ENCODE measurements at places on chromosomes 1 and 21.
A peak's percentile ranks its signal among the peaks of the same experiment; 100 is the strongest.

DNA sequence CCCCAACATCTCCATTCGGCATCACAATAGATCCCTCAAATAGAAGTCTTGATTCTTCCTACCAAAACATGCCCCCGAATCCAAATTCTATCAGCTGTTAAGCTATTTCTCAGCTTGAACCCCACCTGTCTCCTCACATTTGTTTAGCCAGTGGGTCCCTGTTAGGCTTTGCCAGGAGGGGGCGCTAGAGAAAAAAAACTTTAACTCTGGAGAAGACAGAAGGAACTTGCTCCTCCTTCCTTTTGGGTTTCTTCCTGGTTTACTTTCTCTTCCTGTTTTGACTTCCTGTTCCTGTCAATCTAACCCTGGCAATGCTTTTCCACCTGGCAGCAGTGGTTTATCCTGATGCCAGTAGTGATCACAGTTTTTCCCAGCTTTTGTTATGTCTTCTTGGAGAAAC is 95.6 kb upstream of the KCNK1 start:
- peak; percentile 2 for DNase-seq

DNA sequence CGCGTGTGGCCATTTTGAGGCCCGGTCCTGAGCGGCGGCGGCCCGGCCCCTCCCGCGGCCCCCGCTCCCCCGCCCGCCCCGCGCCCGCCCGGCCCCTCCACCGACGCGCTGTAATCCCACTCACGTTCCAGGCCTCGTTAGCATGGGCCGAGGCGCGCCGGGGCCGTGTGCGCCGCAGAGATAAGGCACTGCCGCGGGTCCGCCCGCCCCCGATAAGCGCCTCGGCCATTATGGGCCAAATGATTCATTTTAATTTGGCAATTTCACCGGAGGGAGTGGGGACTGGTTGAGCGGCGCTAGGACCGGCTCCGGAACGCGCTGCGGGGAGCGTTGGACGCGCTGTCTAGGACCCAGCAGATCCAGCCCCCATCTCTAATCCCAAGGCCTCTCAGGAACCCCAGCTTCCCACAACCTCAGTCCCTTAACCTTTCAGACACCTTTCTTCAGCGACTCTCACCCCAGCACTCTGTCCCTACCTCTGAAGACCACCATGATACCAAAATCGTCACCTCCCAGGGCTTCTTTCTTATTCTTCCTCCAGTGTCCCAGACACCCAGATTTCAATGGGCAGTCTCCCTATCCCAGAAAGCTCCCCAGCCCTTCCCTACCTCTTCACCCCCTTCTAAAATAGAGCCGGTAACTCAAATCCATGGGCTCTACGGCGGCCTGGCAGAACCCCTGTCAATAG is at the start of gene TAL1:
TSS of gene TAL1 (minus strand) at position 39 of the 688 bp plus-strand sequence. CDS start 6,337 bp downstream, outside the sequence.
- no peak for DNase-seq

DNA sequence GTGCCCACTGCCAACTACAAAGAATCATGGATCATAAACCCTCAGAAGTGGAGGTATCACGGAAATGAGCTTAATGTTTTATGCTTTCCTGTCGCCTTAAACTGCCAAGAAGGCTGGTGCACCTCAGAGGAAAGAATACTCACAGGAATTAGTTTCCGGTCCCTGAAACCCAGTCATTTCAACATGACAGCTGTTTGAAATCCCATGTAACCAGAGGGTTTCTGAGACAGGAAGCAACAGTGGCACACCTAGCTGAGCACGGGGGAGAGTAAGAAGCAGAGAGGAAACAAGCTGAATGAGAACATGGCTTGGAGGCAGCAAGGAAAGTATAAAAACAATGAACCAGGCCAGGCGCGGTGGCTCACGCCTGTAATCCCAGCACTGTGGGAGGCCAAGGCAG is 3.9 kb downstream of the JAK1 start:
- DNase-seq = no peak

- DNase-seq = peak; percentile 55
Observed at GRCh38 chr21:34073749-34074282, 438 bp downstream of the MRPS6 start.

DNA sequence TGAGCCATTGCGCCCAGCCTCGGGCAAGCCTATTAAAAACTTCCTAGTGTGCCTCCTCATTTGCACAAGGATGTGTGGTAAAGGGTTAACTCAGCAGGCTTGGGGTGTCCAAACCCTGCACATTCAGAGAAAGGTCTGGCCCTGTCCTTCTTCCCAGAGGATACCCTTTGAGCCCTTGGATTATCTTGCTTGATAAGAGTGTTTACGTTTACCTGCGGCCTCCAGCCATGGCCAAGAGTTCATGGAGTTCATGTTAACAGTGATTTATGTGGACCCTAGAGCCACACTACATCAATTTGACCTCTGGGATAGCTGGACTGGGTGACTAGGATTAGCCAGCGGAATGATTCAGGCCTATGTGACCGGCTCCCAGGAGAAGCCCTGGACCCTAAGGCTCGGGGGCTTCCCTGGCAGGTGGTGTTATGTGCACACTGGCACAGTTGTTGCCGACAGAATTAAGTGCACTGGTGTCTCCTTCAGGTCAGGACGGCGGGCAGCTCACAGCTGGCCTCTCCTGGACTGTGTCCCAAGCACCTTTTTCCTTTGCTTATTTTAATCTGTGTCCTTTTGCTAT is 7.7 kb upstream of the TCP10L start:
- DNase-seq = no peak

GRCh38 chr21:25733859-25734653 is 648 bp downstream of the ATP5PF start:
- peak; percentile 43 for DNase-seq

DNA sequence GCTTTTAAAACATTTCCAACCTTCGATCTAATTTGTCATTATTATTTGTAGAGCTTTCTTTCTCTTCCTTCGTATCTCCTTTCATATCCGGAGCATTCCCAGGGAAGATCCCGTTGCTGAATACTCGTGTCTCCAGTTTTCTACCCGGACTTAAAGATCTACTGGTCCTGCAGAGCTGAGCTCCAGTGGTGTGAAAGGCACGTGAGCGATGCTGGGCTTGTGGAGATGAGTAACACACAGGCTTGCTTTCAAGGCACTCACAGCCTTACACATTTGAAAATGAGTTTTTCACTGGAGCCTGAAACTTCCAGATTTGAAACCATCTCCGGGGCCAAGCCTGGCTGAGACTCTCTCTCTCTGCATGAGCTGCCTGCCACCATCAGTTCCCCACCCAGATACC is 428.3 kb downstream of the KIF26B start:
- no peak for DNase-seq

DNA sequence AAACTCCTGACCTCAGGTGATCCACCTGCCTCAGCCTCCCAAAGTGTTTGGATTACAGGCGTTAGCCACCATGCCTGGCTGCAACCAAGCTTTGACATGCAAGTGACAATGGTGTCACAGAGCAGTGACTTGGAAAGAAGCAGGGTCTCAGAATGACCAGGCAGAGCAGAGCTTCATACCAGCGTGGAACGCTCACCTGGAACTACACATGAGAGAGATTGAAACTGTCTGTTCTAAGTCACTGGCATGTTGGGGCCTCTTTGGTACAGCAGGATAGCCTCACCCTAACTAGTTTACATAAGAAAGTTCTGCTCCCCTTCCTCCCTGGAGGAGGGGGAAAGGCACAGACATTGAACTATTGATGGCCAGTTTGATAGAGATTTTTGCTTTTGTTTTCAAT is 47.5 kb upstream of the ITPKB start:
- DNase-seq = no peak

GRCh38 chr1:30679201-30679975 is 44.0 kb downstream of the MATN1 start:
- DNase-seq = no peak

GRCh38 chr1:19844731-19845495 is 29.8 kb upstream of the RNF186 start:
- no peak for DNase-seq

DNA sequence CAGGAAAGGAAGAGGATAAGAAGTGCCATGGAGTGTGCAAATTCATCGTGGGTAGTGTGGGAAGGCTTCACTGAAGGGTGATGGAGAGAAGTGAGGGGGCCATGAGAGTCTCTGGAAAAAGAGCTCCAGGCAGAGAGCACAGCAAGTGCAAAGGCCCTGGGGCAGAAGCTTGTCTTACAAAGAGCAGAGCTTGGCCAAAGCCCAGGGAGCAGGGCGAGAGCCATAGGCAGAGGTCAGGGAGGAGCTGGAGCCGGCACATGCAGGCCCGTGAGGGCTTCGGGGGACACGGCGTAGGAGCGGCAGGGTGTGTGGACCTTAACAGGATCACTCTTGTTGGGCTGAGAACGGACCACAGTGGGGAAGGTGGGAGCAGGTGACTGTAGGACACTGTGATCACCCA is 83.7 kb upstream of the EDN2 start:
- DNase-seq = no peak

DNA sequence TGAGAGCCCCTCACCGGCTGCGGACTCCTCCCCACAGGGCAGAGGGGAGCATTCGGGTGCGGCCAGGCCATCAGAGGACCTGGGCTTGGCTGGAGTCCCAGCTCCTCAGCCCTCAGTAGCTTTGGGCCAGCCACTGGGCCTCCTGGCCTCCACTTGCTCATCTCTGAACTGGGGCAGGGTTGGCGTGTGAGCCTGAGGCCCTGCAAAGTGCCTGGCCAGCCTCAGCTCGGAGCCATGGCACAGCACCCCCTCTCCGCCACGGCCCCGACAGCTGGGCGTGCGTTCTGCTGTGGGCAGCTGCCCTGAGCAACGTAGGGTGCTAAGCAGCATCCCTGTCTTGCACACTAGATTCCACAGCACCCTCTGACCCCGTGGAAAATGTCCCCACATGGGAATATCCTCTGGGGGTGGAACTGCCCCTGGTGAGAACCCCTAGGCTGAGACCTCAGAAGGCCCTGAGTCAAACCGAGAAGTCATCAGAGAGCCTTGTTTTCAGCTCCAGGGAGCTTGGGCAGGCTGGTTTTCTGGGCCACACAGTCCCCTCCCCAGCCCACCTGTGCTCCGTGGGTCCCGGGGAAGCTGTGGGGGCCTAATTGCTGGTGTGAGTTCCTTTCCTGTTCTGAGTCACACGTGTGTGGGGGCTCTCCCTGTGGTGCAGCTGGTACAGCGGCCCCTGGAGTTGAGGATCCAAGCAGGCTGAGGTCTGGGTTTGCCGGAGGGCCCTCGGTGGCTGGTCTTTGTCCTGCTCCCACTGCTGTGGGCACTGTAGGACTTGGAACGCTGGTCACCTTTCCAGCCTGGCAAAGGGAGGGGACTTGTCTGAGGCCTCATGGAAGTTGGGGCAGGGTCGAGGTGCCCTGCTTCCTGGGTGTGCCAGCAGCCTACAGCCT is 24.5 kb downstream of the TP73 start:
- DNase-seq = peak; percentile 67

DNA sequence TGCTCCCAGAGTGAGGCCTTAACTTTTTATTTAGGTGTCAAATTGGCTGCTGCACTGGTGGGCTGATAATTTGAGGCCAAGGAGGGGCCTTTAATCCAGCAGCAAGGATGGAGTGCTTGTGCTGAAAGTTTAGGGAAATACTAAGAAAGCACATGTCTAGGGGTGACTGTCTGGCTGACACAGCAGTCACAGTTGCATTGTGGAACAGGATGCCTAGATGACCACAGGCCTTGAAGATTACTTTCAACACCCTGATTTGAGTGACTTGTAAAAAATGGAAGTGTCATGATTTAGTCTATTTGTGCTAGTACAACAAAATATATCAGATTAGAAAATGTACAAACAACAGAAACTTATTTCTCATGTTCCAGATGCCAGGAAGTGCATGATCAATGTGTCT is 57.7 kb downstream of the ZNF697 start:
- DNase-seq = no peak

- no peak for DNase-seq
Observed at GRCh38 chr1:69711190-69711930, 143.6 kb downstream of the LRRC7 start.
